ENCODE measurements at places on chromosomes 7 and 10.

DNA sequence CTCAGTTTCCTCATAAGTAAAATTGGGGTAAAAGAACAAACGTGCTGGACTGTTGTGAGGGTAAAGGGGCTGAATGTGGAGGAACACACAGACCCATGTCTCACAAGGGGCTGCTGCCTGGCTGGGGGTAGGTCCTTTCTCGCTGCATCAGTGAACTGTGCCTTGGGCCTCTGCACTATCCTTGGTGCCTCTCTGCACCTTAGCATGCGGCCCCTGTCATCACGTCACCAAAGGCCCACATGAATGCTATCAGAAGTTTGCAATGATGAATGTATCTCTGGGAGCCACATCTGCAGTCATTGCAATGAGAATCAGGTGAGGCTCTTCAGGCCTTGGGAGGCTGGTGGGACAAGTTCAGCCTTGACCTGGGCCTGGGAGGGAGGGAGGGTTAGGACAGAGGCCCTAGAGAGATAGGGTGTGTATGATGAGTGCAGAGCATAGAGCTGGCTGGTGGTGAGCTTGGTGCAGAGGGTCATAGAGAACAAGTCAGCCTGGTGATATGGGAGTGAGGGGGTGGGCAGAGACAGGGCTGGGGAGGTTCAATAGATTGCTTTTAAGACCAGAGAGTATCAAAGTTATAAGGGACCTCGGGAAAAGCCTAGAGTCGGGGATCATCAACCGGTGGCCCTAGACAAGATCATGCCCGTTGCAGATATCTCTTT lies 308.4 kb downstream of the RPS24 start:
- DNase-seq, result no peak

DNA sequence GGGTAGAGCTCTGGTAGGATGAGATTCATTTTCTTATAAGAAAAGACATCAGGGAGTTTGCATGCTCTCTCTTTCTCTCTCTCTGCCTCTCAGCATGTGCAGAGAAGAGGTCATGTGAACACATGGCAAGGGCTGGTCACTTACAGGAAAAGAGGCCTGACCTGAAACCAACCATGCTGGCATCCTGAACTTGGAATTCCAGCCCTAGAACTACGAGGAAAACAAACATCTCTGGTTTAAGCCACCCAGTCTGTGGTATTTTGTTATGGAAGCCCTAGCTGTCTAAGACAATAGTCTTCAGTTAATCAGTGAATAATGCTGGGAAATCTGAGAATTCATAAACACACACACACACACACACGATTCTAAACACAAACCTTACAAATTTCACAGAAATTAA lies 1104.2 kb upstream of the LRRN3 start:
- DNase-seq, result no peak

GRCh38 chr10:108410236-108410635 lies 1245.7 kb upstream of the SORCS1 start:
- no peak for DNase-seq

- DNase-seq, result no peak
Measured at GRCh38 chr10:31468536-31468859, 149.5 kb downstream of the ZEB1 start.

- DNase-seq, result no peak
Measured at GRCh38 chr10:131162866-131163843, 148.4 kb downstream of the TCERG1L start.

- no peak for DNase-seq
Measured at GRCh38 chr10:121305066-121305465, 293.2 kb downstream of the FGFR2 start.

- no peak for DNase-seq
Measured at GRCh38 chr10:77081481-77081891, 556.1 kb downstream of the KCNMA1 start.

- no peak for DNase-seq
Measured at GRCh38 chr7:125611582-125611981, 682.0 kb upstream of the POT1 start.

DNA sequence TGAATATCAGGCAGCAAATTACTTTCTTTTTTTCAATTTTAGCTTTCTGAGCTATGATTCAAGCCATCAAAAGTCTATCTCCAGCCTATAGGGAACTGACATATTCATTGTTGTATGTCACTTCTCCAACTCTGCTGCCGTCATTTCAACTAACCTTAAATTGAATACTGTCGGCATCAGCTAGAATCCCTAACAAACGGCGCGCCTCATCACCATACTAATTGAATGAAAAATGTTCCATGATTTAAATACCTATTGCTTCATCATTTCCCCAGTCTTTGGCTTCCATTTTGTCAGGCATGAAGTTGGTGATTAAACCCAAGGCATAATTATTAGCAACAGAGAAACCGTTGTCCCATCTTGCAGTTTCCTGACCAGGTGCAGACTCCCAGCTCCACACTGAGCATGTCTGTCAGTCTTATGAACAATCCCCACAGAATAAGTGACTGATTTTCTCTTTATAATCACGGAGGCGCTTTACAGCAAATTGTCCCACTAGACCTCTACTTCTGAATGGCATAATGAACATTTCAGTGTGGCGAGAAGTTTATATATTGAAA lies 83.5 kb upstream of the NPY start:
- DNase-seq, result no peak

GRCh38 chr10:8070440-8070839 lies 16.0 kb downstream of the GATA3 start:
- DNase-seq, result no peak

GRCh38 chr7:129401967-129402860 lies 32.0 kb upstream of the STRIP2 start:
- DNase-seq, result peak; percentile 28

- no peak for DNase-seq
Measured at GRCh38 chr7:153628825-153629224, 423.4 kb upstream of the DPP6 start.

All from activated T-cell treated with anti-CD3 and anti-CD28 coated beads, Interleukin-2, amount 50 U/mL, for 48 hours (primary cell).